ENCODE measurements at places on chromosomes 5 and 9. TPM values are rescaled to one million over a fixed set of nuclear protein-coding genes. Genes with fewer than 3 reads are reported as not detected.

Gene NUTM2F
- not detected for total RNA-seq

Gene NDUFS6
- total RNA-seq = 39.1 TPM

DNA sequence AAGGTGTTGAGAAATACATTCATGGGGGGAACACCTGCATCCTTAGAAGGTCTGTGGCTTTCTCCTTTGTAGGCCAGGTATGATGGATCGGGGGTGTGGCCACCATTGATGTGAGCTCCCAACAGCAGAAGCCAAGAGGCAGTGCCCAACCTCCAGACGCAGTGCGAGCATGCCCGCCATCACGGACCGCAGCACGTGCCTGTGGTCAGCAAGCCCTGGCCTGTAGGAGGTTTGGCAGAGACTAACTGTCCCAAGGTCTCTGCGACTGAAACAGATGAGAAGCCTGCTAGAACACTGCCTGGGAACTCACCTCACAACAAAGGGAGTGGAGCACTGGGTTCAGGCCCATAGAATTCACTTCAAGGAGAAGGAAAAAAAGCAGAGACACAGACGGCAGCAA is 31.9 kb upstream of the ZNF354A start:
- no peak for DNase-seq

GRCh38 chr5:53373451-53374158 is 106.8 kb upstream of the FST start:
- DNase-seq = no peak

GRCh38 chr5:59607138-59607765 is 286.3 kb downstream of the PDE4D start:
- DNase-seq = no peak

GRCh38 chr5:29061381-29061780 is 2023.0 kb upstream of the CDH9 start:
- DNase-seq = no peak

- DNase-seq = no peak
Measured at GRCh38 chr5:149374801-149375200, 4.3 kb downstream of the IL17B start.

DNA sequence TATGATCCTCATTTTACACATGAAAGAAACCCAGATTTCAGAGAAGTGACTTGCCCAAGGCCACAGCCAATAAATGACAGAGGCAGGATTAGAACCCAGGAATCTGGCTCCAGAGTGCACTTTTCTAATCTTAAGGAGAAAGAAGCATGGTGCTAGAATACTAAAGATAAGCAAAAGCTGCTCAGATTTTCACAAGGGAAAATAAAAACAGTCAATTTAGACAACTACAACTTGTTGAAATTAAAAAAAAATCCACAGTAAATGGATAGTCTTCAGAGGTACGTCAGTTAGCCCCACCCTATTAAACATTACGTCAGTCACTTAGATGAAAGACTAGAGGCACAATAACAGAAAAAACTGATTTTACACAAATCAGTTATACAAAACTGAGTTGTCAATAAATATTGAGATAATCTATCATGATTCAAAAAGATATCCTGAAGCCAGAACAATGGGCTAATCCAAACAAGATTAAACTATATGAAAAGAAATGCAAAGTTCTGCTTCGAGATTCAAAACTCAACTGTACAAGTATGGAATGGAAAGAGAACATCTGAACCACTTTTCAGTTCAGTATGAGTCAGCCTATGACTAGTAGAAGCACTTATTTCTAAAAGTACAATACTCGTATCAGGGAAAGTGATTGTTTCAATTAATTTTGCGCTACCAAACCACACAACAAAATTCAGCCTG is 9.3 kb downstream of the TMEM245 start:
- no peak for DNase-seq

DNA sequence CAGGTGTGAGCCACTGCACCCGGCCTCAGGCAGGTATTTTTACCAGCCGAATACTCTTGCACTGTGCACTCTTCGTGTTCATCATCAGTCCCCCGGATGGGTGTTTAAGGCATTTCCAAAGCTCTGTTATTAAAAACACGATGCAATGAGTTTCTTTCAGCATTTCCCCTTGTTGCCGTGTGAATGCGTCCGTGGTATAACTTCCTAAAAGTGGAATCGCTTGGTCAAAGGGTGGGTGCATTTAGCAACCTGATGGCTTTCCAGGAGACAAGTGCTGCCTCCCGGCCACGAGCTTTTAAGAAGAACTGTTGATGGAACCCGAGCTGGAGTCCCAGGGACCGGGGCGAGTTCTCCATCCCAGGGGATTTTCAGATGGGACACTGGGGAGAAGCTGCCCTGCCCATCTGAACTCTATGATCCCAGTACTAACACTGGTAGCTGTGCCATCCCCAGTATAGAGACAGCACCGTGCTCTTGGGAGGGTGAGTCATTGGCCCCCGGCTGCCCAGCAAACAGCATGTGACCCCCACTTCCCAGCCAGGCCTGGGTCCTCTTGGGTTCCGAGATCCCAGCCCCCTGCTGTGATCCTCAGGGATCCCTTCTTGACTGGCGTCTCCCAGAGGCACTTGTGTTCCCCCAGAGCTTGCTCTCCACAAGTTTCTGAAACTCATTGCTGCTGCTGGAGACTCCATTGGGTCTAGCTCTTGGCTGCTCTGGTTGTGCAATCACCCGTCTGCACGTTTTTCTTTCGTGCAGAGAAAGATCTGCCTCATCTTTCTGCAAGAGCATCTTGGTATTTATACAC is 169.5 kb upstream of the IER5L start:
- DNase-seq = no peak

DNA sequence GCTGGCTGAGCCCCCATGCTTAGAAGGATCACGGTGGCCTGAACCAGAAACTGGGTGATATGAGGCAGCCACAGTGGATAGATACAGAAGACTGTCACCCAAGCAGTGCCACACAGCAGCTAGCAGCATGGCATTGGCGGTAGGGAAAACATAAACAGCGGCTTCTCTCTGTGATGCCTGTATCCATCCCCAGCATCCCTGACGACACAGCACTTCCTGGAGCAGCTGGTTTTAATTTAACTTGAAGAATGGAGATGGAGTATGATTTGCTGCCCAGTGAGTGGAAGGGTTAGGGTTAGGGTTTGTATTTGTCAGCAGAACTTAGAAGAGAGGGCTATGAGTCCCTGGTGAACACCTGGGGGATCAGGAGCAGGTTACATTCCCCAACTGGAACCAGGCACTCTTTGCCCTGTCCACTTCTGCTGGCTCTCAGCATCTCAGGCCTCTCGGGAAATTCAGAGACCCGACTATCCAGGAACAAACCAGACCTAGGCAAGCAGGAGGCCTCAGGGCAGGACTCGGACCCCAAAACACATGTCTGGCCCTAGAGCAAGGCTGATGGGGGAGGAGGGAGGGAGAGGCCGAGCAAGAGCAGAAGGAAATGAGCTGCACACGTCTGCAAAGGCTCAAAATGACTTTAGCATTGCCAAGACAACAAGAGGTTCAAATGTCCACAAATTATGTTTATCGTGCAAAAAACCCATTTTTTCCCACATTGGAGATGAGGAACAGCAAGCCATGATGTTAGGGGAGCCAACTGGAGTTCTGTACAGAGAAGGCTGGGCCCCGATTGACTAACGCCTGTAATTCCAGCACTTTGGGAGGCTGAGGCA is 6.5 kb upstream of the GGTA1 start:
- DNase-seq = no peak

DNA sequence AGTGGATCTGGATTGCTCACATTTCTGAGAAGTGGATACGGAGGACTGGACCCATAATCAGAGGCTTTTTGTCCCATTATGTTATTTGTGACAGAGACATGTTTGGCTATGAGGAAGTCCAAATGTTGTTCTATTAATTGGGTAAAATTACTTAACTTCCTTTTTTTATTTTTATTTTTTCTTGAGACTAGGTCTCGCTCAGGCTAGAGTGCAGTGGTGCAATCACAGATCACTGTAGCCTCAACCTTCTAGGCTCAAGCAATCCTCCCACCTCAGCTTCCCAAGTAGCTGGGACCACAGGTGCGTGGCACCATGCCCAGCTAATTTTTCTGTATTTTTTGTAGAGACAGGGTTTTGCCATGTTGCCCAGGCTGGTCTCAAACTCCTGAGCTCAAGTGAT is 11.9 kb upstream of the PGGT1B start:
- no peak for DNase-seq
